ENCODE measurements at places on chromosomes 13 and 19.

DNA sequence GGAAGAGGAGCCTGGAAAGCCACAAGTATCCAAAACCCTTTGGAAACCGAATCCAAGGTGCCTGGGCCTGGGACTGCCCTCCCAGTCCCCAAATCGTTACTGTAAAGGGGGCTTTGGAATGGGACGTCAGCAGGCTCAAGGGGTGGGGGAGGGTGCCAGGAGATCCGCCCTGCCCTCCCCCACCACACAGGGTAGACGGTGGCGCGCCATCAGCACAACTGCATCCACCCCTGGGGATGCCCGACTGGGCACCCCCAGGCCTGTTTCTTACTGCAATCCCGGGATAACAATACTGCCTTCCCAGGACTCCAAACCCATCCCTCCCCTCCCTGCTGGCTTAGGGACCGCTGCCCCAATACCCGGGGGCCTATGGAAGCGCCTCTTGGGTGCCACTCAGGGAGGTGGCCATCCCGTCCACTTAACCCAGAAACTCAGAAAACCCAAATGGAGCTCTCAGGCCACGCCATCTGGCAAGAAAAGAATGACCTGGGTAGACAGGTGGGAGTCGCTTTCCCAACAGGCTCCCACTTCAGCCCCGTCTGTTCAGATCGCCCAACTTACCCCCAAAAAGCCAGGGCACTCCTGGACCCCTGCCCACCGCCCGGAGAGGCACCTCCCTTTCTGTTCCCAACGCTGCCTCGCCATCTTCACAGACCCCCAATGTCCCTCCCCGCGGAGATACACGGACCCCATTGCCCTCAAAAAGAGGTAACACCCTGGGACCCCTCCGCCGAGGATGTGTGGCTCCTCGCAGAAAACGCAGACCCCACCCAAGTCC, 2.4 kb downstream of the KLF16 start:
- DNase-seq: no peak

GRCh38 chr19:8069096-8069973, 16.8 kb downstream of the CCL25 start:
- DNase-seq: no peak

DNA sequence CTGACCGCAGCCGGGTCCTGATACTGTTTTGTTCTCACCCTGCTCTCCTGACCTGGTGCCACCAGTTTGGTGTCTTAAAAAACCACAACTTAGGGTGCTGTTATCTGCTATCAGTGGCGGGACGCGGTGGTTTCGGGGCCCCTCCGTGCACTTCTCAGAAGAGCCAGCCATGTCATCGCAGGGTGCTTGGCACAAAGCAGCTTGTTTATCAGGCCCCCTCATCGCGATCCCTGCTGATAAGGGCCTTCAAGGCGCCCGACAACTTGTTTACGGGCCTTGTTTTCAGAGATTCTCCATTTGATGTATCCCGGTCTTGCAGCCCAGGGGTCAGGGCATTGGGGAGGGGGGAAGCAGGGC, 58.1 kb upstream of the KLF2 start:
- no peak for DNase-seq

DNA sequence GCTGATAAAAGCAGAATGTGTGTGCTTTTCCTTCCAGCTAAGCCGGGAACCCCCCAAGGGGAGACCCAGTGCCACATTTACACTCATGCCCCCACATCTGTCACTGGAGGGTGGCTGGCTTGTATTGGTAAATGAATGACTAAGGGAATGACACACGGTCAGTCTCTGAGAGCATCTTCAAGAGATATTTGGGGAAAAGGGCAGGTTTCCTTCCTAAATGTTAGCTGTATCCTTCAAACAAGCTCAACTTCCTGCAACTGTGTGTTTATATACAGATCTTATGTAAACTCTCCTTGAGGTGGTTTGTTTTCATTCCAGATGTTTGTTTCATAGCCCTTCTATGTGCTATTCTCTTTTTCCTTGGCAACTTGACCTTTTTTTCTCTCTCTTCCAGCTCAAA, 192.6 kb downstream of the COL4A1 start:
- no peak for DNase-seq

DNA sequence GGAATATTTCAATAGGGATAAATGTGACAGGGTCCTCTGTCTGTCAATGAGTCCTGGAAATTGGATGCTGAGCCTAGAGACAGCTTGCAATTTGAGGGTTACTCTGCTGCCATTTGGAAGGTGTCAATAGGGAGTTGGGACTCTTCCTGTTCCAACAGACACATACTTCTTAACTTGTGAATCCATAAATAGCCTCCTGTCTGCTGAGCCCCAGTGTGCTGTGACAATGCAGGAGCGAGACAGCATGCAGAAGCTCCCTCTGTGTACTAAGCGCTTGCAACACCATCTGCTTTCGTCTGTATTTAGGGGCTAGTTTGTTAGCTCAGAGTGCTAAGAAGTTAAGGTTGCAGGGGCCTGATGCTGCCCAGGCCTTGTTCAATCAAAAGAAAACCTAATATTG, 58.5 kb upstream of the GPR12 start:
- DNase-seq: peak; percentile 37

DNA sequence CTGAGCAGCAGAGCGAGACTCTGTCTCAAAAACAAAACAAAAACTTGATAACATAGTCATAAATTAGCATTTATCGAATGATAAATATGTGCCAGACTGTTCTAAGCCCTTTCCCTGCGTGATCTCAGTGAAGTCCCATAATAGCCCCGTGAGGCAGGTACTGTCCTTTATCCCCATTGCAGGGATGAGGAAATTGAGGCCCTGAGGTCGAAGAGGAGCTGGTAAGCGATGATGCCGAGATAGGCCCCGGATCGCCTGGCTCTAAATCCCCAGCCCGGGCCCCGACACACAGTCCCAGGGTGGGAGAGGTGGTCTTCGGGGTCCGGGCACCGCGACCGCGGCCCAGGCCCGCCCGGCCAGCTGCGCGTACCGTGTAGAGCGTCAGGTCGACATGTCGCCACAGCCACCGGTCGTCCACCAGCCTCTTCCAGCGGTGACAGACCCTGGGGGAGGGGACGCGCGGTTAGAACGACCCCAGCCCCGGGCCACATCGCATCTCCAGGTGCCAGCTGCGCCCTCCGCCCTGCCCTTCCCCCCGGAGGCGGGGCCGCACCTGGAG, 625 bp downstream of the FBXL12 start:
- DNase-seq: no peak

DNA sequence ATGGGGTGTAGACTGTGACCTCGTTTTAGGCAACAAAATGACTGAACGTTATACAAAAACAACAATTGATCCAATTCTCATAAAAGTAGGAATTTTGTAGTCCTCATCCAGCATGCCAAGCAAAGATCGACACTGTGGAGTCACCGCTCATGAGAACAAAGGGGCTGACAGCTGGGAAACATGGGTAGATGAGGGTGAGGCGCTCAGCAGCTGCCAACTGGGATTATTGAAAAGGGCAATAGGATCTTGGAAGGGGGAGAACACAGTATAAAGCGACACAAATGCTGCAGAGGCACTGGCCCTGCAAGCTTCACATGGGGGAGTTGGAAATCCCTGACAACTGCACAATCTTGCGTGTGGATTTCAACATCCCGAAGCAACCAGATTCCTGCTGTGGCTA, 5.4 kb upstream of the ZNF765 start:
- no peak for DNase-seq

GRCh38 chr13:97505017-97505416, 71.0 kb downstream of the RAP2A start:
- DNase-seq: no peak

GRCh38 chr19:4728871-4729270, 5.2 kb upstream of the DPP9 start:
- no peak for DNase-seq

DNA sequence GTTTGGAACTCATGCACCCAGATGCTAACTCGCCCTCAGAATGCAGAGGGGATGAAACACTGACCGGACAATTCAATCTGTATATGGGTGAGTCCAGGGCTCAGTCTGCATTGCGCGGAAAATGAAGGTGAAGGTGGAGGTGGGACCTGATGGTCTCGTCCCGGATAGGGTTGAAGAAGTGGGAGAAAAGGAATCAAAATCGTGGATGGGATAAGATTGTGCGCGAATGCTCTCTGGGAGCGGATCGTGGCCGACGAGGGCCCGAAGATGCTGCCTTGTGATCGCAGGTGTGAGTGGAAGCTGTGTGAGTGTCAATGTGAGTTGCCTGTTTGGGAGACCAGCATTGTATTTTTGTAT, 594 bp upstream of the ZNF850 start:
- DNase-seq: no peak

DNA sequence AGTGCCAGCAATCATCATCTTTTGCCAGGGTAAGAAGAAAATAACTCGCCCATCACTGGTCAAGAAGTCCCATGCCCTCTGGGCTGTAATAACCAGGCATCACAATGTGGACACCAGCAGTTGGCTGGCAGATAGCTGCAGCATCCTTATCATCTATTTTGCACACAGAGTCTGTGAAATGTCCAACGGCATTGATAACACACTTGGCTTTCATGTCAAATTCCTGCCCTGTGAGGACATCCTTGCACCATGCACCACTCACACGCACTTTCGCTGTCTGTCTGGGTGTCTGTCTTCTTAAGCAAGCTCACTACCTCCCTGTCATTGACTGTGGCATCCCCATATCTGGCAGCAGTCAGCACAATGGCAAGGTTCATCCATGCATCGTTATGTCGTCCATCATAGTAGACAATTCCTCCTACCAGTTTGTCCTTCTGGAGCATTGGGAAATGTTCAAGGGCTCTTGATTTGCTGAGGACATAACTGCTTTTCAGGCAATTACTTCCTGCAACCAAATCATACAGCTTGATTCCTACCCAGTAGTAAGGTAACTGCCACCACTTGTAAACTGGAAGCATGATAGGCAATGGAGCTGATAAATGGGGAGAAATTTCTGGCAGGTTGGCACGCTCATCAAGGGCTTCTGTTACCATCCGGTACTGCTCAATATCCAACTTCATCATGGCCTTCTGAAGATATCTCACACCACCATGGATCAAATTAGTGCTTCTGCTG, 6.8 kb upstream of the ZSCAN5A start:
- DNase-seq: no peak

DNA sequence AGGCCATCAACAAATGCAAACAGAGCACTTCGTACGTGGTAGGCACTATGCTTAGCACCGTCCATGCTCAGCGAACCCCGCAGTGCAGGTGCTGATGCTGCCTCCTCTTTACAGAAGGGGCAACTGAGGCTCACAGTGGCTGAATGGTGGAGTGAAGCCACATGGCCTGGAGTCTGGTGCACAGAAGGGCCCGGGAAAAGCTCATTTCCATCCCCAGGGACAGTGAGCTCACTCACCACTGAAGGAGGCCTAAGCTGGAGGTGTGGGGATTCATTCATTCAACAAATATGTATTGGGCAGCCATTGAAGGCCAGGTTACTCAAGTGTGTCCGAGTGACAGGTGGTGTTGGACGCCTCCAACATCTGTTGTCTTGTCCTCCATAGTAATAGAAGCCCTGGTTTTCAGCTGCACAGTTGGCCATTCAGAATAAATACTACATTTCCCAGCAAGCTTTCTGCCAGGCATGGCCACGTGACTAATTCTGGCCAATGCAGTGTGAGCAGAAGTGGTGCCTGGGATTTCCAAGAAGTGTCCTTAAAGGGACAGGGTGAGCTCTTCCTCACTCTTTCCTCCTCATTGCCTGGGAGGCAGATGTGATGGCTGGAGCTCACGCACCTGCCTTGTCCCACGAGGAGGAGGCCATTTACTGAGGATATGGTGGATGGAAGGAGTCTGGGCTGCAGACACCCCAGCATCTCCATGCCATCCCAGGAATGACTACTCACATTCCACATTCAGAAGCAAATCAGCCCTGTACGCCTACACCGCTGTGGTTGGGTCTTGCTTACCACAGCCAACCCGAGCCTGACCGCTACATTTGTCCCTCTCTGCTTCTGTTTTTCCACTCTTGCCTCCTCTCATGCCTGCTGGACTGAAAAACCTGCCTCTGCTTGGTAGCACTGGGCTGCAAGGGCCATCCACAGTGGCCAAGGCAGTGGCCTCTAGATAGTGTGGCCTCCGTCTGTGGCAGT, 2.3 kb upstream of the ZNRF4 start:
- peak; percentile 81 for DNase-seq

DNA sequence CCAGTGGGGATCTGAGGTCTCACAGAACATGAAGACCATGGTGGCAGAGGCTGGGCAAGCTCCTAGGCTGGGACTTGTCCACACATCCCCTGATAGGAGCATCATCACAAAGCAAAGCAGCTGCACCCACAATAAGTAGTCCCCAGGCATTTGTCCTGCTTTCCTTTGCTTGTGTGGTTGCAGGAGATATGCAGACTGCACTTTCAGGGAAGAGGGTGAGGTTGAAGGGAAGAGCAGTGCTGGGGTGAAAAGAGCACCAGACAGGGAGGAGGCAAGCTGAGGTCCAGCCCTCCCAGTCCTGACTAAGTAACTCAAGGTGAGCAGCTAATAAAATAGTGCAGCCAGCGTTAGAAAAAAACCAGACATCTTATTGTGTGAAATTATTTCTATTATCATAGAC, 383.6 kb downstream of the UQCRFS1 start:
- DNase-seq: no peak

DNA sequence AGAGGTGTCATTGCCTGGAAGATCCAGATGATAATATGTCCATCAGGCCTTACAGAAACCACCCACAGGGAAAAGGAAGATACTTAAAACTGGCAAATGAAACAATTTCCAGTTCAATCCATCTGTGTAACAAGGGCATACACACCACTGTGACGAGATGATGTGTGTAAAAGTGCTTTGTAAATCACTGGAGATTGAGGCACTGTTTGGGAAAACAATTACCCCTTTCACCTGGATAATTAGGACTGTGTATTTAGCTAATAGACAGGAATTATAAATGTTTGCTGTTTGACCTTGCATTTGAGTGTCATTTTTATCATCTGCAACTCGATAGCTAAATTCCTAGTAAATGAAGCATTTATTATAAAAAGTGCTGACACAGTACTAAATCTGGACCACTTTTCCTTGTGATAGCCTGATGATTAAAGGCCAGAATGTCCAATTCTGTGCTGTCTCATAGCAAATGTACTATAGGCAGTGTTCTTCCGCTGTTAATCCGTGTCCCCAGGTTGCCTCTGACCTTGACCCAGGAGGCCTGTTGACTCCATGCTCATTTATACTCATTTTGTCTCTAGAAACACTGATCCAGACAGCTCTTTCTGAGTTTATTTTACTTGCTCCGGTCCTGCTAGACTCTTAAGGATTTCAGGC, 105.8 kb downstream of the LACC1 start:
- DNase-seq: no peak

GRCh38 chr13:45231305-45231704, 30.5 kb upstream of the KCTD4 start:
- no peak for DNase-seq

GRCh38 chr19:4654437-4655361, 15.4 kb downstream of the TNFAIP8L1 start:
- peak; percentile 32 for DNase-seq

GRCh38 chr19:19747357-19748220, 14.7 kb upstream of the ZNF14 start:
- DNase-seq: peak; percentile 16

DNA sequence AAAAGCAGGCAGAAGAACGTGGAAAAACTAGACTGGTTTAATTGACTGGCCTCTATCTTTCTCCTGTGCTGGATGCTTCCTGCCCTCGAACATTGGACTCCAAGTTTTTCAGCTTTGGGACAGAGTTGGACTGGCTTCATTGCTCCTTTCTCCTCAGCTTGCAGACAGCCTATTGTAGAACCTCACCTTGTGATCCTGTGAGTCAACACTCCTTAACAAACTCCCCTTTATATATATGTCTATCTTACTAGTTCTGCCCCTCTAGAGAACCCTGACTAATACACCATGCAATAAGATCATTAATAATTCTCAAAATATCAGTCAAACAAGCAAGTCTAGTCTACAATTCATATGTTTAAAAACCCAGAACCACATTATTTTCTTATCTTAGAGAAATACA, 662.4 kb downstream of the TBC1D4 start:
- no peak for DNase-seq

- DNase-seq: no peak
These were observed 1.3 kb downstream of the RHPN2 start for GRCh38 chr19:33063356-33063752.

All from D341Med (cell line).